ENCODE measurements at places on chromosomes 13 and 19.

GRCh38 chr19:42368360-42368759 is 21.7 kb downstream of the CNFN start:
- DNase-seq, result no peak

DNA sequence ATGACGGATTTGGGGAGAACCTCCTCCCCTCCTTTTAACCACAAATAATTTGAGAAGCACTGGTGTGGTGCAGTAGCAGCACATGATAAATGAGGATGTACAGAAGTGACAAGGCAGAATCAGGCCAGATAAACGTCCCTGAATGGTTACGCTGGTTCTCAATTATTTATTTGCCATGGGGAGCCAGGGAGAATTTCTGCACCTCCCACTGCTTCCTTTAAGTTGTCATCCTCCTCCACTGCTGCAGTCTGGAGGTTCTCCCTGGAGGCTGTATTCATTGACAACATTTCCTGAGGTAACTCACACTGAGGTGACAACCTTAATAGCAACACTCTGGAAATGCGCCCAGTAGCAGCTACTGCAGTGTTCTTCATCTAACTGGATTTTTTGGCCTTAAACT is 308.9 kb upstream of the SLITRK1 start:
- peak; percentile 14 for DNase-seq

- no peak for DNase-seq
Measured at GRCh38 chr19:12994701-12995595, at the start of gene NFIX. Gene NFIX (plus strand): TSS chr19:12995475. CDS start chr19:12995838, 363 bp downstream.

GRCh38 chr13:49443357-49443703 is 534 bp downstream of the CAB39L start:
- no peak for DNase-seq

DNA sequence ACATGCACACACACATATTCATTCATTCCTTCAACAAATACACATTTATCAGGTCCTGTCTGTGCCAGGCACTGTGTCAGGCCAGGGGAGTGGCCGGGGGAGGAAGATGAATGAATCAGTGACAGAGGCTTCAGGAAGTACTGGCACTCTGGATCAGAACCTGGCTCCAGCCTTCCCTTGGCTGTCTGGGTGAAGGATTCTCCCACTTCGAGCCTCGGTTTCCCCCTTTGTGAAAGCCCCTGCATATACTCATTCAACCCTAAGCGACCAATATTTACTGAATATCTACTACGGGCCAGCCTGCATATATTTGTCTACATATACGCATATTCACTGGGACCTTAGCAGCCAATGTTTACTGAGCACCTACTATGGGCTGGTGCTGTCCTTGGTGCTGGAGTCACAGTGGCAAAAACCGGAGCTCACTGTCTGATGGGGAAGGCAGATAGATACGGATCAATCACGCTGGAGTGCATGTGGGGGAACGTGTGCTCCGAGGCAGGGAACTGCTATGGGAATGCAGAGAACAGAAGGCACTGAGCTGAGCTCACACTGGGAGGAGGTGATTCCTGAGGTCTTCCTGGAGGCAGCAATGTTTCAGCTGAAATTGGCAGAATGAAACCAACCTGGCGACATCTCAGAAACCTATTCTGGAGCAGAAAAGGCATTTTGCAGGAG is 636 bp upstream of the ZNF579 start:
- DNase-seq, result no peak

- no peak for DNase-seq
Measured at GRCh38 chr19:47357788-47358680, 8.9 kb downstream of the DHX34 start.

DNA sequence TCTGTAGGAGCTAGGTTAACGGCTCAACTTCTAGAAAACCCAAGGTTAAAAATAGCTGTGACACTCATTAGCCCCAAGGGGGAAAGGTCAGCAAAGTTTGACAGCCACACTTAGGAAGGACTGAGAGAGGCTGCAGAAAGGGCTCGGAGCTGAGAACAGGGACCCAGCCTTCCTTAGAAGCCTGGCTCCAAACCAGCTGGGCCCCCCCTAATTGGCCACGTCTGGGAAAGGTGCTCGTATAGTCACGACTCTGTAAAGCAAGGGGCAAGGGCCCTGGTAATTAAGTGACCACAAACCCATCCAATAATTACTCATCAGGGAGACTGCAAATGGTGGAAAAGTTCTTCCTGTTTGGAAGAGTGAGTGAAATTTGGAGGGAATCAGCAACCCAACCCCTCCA is 90.5 kb downstream of the RNASEH2B start:
- no peak for DNase-seq

- no peak for DNase-seq
Measured at GRCh38 chr13:33014291-33014690, 1.9 kb upstream of the KL start.
